Articular chondrocyte of knee joint (primary cell): ENCODE measurements at places on chromosomes 4 and X. TPM values are rescaled to one million over a fixed set of nuclear protein-coding genes. Genes with fewer than 3 reads are reported as not detected.

The MAGEB1 gene
- not detected in 2 replicates for total RNA-seq

The ANXA10 gene
- total RNA-seq, result not detected in 2 replicates

The ARHGAP24 gene
- 19.8 and 20.0 TPM in 2 replicates for total RNA-seq

The PPM1K gene
- total RNA-seq, result 9.2 and 9.3 TPM in 2 replicates

The AFP gene
- total RNA-seq, result 0.22 TPM in 1 of 2 replicates, not detected in the other

The STOX2 gene
- 2.6 and 3.8 TPM in 2 replicates for total RNA-seq
